ENCODE measurements at places on chromosomes 3 and 15. TPM values are rescaled to one million over a fixed set of nuclear protein-coding genes. Genes with fewer than 3 reads are reported as not detected.

The PLSCR2 gene
- not detected for total RNA-seq

GRCh38 chr15:41775651-41776050 is 1.4 kb downstream of the MAPKBP1 start:
- no peak for DNase-seq

DNA sequence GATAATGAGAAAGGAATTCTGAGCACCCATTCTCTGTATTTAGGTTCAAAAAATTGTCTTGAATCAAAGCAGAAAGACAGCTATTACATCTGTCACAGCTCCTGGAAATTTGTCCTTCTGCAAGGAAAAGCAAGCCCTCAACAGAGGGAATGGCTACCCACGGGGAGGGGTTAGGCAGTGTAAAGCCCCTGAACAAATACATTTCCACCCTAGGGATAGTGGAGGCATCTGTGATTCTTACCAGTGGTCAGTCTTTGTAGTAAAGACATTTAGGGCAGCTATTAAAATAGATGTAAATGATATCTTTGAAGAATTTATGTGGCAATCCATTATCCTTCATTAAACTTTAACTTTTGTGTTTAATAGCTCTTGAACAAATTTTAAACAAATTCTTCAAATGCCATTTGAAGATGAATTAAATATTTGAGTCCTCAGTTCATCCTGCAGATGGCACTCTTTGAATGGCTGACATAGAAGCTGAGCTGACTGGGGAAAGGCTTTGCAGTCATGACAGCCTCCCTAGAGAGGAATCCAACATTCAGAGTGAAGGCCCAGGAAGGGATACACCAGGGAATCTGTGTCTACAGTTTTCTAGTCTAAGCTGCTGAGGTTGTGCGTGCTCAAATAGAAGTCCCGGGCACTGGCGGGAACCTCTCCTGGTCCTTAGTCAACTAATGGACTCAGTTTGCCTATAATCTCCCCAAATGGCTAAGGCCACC is 359.7 kb upstream of the ROPN1 start:
- DNase-seq: no peak

- DNase-seq: no peak
These were observed 52.4 kb downstream of the GASK1A start for GRCh38 chr3:43031485-43031884.

The UBAP1L gene
- 2.7 TPM for total RNA-seq

GRCh38 chr15:80241508-80241907 is 10.5 kb downstream of the CTXND1 start:
- no peak for DNase-seq

- no peak for DNase-seq
These were observed 7.0 kb downstream of the RFTN1 start for GRCh38 chr3:16506451-16506850.

GRCh38 chr15:83446904-83447709 is at the start of gene SH3GL3:
Gene SH3GL3 (plus strand): TSS chr15:83447341. CDS start chr15:83447534, 193 bp downstream.
- peak; percentile 85 for DNase-seq

The EIF1B gene
- 39.2 TPM for total RNA-seq

The INO80 gene
- total RNA-seq: 25.1 TPM

The ROBO2 gene
- total RNA-seq: not detected

GRCh38 chr15:36323615-36324014 is 255.8 kb upstream of the CDIN1 start:
- DNase-seq: no peak

DNA sequence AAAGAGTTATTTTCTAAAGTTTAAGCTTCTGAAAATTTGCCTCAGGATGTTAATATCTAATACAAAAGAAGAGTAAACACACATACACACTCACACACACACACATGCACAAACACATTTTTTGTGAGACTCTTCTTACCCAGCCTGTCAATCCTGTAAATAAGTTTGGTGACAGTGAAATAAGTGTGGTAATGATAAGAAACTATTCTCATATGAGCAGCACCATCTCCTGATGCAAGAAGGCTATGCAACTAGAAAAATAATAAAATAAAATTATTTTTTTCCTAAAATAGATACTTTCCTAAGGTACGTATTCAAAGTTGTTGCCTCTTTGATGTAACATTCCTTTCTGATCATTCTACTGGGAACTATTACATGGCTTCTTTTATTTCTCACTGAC is 155.1 kb downstream of the MECOM start:
- no peak for DNase-seq

DNA sequence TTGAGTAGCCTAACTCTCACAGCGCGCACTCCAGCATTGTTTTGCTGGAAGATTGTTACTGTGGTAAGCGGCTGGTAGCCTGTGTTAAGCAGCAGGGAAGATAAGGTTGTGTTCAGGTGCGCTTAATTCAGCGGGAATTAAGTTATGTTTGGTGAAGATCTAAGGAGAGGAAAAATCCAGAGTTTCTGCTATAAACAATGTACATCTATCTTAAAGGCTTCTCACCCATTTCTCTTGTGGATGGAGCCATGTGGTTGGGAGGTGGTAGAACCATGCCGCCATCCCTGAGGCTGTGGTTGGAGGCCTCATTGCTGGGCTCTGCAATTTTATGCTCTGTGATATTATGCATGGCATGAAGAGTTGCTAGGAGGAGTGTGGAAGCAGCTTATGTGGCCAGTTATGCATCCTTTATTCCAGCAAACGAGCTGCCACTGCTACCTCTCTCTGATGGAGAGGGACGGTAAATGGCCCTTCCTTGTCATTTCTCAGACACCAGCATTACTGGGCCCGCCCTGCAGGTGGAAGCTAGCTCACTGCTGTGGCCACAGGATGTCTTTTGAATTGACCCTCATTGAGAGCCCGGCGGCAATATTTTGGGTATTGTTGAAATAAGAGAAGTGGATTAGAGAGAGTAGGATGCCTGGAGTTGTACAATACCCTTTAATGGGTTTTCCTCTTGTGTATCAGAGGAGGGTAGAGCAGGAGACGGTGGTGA is 1.3 kb downstream of the MINAR1 start:
- no peak for DNase-seq

DNA sequence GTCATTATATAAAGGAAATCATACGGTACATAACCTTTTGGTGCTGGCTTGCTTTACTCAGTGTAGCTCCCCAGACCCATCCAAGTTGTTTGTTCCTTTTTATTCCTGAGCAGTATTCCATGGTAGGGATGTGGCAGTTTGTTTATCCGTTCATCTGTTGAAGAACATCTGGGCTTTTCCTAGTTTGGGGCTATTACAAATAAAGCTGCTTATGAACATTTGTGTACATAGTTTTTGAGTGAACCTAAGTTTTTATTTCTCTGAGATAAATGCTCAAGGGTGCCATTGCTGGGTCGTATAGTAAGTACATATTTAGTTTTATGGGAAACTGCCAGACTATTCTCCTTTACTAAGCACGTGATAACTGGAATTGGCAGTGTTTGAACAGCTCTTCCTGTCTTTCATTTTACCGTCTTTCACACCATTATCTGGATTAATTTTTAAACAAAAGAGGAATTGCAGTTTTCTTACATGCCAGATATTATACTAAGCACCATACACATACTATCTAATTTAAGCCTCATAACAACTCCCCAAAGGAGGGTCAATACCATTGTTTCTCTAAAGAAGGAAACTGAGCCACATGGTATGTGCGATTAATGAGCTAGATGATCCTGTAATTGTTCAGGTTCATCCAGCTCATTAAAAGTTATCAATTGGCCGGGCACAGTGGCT is 85.6 kb downstream of the PTPRG start:
- DNase-seq: no peak

The MYZAP gene
- 0.11 TPM for total RNA-seq

GRCh38 chr3:158405507-158405906 is 165.5 kb upstream of the MLF1 start:
- DNase-seq: no peak

DNA sequence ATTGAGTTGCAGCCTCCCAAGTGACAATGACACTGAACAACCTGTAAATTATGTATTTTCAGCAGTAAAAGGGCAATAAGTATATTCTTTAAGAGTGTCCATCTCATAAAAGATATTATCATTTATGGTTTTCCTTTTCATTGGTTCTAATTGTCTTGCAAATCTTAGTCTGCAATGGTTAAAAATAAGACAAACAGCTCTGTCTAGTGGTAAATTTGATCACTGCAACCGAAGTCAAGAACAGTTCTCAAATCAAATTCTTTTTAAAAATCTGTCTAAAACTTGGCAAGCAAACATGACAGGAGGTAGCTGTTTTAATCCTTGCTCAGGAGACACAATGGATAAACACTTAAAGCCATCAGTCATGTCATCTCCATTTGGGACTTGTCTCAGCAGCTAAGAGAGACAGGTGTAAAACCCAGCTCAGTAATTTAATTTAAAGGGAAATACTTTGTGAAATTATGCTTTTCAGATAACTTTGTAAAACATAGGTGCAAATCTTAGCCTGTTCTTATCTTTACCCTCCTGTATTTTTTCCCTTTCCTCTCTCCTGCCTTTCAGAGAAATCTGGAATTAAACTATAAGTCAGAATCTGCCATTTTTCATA is 150.3 kb upstream of the ARHGEF26 start:
- DNase-seq: no peak

The MED12L gene
- total RNA-seq: 2.4 TPM

- no peak for DNase-seq
These were observed 46.4 kb downstream of the RPLP1 start for GRCh38 chr15:69498987-69499386.

- DNase-seq: no peak
These were observed 8.2 kb downstream of the MAP2K1 start for GRCh38 chr15:66394915-66395314.

GRCh38 chr3:108461661-108462111 is 48.7 kb downstream of the MYH15 start:
- no peak for DNase-seq

DNA sequence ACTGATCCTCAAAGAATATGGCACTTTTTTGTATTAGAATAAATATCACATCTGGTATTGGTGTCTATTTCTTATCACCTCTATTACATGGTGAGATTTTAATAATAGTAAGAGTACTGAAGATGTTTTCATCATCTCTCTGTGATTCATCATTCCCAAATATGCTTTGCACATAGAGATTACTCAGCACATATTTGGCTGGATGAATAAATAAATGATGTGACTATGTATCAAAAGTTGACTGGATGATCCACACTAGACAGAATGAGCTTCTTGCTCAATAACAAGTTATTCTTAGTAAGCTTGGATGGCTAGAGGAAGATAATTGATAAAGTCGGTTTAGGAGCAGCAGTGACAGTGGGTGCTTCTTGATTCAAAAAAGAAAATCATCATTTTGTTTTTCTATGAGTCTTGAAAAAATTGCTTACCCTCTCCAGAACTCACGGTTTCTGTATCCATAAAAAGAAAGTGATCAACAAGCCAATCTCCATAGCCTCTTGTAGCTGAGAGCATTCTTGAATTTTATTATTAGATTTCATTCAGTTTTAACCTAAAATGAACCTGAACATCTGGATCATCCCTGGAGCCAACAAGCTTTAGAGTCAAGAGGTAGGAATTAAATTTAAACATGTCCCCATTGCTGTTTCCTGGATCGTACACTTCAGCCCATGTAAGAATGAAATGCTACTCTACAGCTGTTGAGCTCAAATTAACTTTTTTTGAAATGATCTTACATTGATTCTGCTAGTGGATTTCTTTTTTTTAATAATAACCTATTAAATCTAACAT is 104.8 kb upstream of the OSTN start:
- no peak for DNase-seq

- peak; percentile 81 for DNase-seq
These were observed at the start of gene SEMA4B for GRCh38 chr15:90201130-90201943. Gene SEMA4B (plus strand): TSS chr15:90201330. CDS start chr15:90201579, 249 bp downstream.

DNA sequence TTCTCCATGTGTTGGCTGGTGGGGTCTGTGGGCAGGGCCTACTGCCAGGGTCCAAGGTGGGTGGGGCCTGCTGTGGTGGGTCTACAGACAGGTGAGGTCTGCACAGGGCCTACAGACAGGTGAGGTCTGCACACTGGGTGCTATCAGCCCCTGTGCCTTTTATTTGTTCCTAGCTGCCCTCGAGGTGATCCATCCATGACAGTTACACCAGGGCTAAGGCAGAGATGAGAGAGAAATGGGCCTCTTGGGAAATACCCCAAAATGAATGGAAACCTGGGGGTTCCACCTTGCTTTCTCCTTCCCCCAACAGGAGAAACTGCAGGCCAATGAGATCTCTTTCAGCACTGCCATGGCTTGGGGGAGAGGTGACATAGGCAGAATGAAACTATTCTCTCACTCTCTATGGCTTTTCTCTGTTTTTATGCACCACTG is 36.4 kb downstream of the CFAP100 start:
- DNase-seq: peak; percentile 12

The LARP6 gene
- total RNA-seq: 0.14 TPM

The CPLX3 gene
- total RNA-seq: 0.11 TPM

The LRRC31 gene
- not detected for total RNA-seq

DNA sequence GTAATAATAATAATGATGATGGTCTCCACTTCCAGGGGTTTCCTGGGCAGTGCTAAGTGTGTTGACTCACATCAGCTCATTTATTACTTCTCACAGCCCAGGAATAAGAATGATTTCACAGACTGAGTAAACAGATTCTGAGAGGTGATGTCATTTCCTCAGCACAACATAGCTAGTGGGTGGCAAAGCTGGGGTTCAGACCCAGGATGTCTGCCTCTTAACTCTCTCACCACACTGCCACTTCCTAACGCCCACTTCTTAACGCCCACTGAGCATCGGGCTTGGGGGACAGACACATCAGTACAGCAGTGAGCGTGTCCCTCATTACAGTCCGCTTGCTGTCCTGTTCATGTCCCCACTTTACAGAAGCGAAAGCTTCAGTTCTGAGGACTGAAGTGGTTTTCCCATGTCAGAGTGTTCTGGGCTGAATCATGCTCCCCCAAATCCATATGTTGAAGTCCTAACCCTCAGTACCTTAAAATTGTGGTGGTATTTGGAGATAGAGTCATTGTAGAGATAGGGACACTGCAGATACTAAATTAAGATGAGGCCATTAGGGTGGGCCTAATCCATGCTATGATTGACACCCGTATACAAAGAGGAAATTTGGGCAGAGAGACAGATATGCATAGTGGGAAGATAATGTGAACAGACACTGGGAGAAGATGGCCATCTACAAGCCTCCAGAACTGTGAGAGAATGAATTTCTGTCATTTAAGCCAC is 68.0 kb downstream of the ATP2B2 start:
- peak; percentile 83 for DNase-seq

Measured in activated CD4-positive, alpha-beta T cell treated with anti-CD3 and anti-CD28 coated beads for 36 hours (primary cell).